ENCODE measurements at places on chromosomes 2 and 18. TPM values are rescaled to one million over a fixed set of nuclear protein-coding genes. Genes with fewer than 3 reads are reported as not detected.

GRCh38 chr2:54952978-54953456 lies 97.2 kb downstream of the RTN4 start:
- H3K36me3 ChIP-seq, result no peaks in the 10 kb centered on the region
- no peaks in the 10 kb centered on the region for H3K27me3 ChIP-seq
- no peaks in the 10 kb centered on the region for H3K4me1 ChIP-seq
- H3K4me3 ChIP-seq, result no peak overlapping the region

- no peak overlapping the region for H3K4me3 ChIP-seq
- H3K36me3 ChIP-seq, result no peaks in the 10 kb centered on the region
- H3K4me1 ChIP-seq, result no peaks in the 10 kb centered on the region
- no peaks in the 10 kb centered on the region for H3K27me3 ChIP-seq
- DNase-seq, result no peak
These were observed 62.8 kb upstream of the ITSN2 start for GRCh38 chr2:24423095-24423494.

- no peaks in the 10 kb centered on the region for H3K27me3 ChIP-seq
- no peaks in the 10 kb centered on the region for H3K4me1 ChIP-seq
- no peaks in the 10 kb centered on the region for H3K36me3 ChIP-seq
- no peak overlapping the region for H3K27ac ChIP-seq
- no peak overlapping the region for H3K4me3 ChIP-seq
- no peak for DNase-seq
These were observed 241.2 kb downstream of the RPIA start for GRCh38 chr2:88932686-88933085.

DNA sequence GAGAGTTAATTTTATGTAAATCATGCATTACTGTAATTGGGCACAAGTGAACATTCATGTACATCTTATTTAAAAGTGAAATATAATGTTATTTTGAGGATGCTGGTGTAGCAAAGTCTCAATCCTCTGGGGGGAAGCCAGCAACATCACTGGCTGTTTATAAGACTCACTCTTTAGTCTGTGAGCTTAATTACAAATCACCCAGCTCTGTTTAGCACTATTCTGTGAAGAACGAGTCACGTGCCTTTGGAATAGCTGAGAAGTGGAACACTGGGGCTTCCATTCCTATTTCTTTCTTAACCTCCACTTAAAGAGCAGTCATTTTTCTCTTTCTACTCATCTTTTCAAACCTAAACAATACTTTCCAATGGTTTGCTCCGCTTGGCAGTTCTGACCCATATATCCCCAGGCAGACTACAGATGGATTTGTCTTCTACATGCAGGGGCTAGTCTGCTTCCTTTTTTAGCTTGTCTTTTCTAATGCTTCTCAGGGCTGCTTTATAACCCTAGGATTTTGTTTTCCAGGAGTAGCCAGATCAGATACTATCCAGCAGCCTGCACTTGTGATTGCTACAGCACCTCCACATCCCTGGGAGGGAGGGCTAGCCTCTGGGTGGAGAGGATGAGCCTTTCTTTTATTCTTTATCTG lies 95.3 kb upstream of the CAVIN2 start:
- DNase-seq, result no peak
- no peaks in the 10 kb centered on the region for H3K4me1 ChIP-seq

DNA sequence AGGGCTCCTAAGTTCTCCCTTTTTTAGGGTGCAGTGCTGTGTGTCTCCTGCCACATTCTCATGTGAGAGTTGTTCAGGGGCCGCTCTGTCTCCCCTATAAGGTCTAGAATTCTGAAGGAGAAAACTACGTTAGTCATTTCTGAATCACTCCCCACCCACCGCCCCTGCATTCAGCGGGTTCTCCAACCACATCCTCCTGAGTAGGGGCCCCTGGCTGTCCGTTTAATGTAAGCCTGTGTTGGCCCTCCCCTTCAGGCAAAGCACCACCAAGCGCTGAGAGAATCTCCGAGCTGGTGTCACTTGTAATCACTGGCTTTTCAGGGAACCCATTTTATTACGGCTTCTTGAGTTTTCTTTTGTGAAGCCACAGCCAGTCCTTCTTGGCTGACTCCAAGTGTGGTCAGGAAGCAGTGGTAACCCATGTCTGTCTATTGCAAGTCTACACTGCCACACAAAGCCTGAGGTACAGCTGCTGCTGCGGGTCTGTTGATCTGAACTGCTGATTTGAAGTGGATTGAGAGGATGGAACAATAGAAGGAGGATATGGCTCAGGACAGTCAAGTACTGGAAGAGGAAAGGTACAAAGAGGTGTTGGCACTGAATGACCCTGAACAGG lies 16.9 kb downstream of the LCT start:
- peaks cover 13% of the 10 kb centered on the region for H3K4me1 ChIP-seq
- no peak overlapping the region for H3K4me3 ChIP-seq
- DNase-seq, result peak; percentile 10
- H3K27ac ChIP-seq, result no peak overlapping the region

GRCh38 chr2:53104263-53104662 lies 663.3 kb upstream of the CHAC2 start:
- H3K4me3 ChIP-seq, result no peak overlapping the region
- DNase-seq, result no peak
- H3K27me3 ChIP-seq, result no peaks in the 10 kb centered on the region
- H3K4me1 ChIP-seq, result no peaks in the 10 kb centered on the region

- no peaks in the 10 kb centered on the region for H3K4me1 ChIP-seq
- H3K27ac ChIP-seq, result no peak overlapping the region
- H3K36me3 ChIP-seq, result no peaks in the 10 kb centered on the region
- no peak overlapping the region for H3K4me3 ChIP-seq
- H3K27me3 ChIP-seq, result no peaks in the 10 kb centered on the region
- DNase-seq, result no peak
These were observed 38.4 kb upstream of the PAPOLG start for GRCh38 chr2:60717691-60718090.

GRCh38 chr18:49907346-49907929 lies 94.1 kb upstream of the ACAA2 start:
- no peak overlapping the region for H3K27ac ChIP-seq
- H3K4me3 ChIP-seq, result no peak overlapping the region
- H3K36me3 ChIP-seq, result no peaks in the 10 kb centered on the region
- DNase-seq, result no peak
- H3K27me3 ChIP-seq, result no peaks in the 10 kb centered on the region
- H3K4me1 ChIP-seq, result no peaks in the 10 kb centered on the region

SNRPD1 gene
- total RNA-seq, result 154 TPM

C2orf92 gene
- total RNA-seq, result 4.6 TPM

CNDP1 gene
- 0.09 TPM for total RNA-seq

ATP6V1C2 gene
- not detected for total RNA-seq

ALKAL2 gene
- not detected for total RNA-seq

SAG gene
- not detected for total RNA-seq

Data from CD8-positive, alpha-beta memory T cell (primary cell).